ENCODE measurements at places on chromosomes 13 and 19.

DNA sequence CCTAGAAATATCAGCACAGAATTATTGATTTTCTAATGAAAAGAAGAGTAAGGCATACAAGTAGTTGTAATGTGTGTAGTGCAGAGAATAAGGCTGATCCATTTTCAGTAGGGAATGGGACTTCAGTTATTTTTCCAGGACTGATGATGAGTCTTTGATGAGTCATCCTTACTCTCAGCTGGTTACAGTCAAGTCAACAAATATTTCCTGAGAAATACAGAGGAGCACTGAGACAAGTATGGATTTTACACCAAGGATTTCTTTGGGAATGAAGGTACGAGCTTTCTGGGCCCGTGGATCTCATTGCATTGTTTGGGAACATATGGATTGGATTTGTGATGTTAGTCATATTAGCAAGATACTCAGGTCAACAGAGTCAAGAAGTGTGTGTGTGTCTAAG lies 502.7 kb downstream of the FGF9 start:
- no peak for DNase-seq

GRCh38 chr13:107035186-107035585 lies 467.2 kb upstream of the ARGLU1 start:
- no peak for DNase-seq

DNA sequence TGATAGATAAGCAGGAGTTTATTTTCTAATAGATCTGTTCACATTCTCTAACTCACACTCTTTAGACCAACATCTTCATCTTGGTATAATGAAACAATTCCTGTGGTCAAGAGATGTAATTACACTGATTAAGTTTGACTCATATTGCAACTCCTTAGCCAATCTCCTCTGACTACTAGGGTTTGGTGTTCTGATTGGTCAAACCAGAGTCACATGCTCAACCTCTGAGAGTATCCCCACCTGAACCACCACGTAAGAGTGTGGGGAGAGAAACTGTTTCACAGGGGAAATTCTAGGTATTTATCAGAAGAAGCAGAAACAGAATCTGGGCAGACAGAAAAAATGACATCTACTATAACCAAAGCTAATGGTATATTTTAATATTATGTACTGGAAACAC lies 42.4 kb downstream of the UQCRFS1 start:
- DNase-seq, result no peak

DNA sequence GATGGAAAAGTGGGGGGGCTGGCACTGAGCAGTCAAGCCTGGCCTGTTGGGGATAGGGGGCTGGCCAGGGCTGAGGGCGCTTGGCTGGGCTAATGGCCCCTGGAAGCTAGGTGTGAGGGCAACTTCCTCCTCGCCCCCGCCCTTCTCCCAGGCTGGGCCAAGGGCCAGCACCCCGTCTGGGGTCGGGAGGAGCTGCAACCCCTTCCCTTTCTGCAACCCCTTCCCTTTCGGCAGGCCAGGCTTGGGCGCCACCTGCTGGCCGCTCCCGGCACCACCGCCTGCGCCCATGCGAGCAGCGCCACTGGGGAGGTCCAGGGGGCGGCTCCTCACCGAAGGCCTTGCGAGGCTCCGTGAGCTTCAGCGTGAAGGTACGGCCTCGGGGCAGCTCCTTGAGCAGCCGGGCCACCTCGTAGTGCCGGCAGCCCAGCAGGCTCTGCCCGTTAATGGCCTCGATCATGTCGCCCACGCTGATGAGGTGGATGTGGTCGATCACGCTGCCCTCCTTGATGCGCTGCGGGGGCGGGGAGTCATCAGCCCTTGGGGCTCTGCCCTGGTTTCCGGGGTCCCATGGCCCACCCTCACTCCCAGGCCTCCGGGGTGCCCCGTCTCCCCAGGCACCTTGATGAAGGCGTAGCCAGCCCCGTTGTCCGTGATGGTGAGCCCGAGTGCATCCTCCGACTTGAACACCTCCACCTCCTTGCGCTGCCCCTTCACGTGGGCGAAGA lies 5.0 kb upstream of the PTGER1 start:
- DNase-seq, result peak; percentile 23

- no peak for DNase-seq
Observed at GRCh38 chr13:66858163-66858562, 372.0 kb downstream of the PCDH9 start.

- no peak for DNase-seq
Observed at GRCh38 chr19:30630289-30631032, 258.3 kb downstream of the ZNF536 start.

DNA sequence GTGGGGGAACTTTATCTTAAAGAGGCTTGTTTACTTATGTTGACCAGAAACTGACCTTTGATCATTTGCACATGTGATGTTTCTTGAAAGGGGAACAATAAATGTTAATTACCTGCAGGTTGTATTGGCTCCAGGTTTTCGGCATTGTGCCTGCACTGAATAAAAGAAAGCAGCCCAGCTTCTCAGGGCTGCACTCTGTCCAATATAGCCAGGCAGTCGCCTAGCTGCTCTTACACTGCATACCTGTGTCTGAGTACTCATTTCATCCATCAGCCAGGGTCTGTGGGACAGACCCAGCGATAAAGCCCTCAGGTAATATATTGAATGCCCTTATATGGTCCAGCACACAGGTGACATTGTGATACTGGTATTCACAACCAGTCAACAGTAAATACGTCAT lies 8.9 kb upstream of the ZNF726 start:
- DNase-seq, result no peak

GRCh38 chr19:45076029-45076850 lies at the start of gene ZNF296:
TSS of gene ZNF296 (minus strand) at chr19:45076478. CDS start at chr19:45076373, 105 bp downstream.
- peak; percentile 49 for DNase-seq
